Thyroid gland (tissue), 4 donors: ENCODE measurements at places on chromosomes 1 and 21.
A peak's percentile ranks its signal among the peaks of the same experiment; 100 is the strongest.

- no peak for DNase-seq
These were observed 140.8 kb downstream of the FMN2 start for GRCh38 chr1:240232530-240232929.

GRCh38 chr21:32702702-32703101 lies 25.1 kb downstream of the SYNJ1 start:
- no peak for DNase-seq

DNA sequence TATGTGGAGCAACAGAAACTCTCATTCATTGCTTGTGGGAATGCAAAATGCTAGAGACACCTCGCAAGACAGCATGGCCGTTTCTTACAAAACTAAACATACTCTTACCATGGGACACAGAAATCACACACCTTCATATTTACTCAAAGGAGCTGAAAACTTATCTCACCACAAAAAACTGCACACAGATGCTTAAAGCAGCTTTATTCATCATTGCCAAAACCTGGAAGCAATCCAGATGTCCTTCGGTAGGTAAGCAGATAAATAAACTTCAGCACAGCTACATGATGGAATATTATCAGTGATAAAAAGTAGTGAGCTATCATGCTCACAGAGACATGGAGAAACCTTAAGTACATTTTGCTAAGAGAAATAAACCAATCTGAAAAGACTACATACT lies 124.3 kb downstream of the RERE start:
- DNase-seq = no peak

GRCh38 chr1:204417074-204417997 lies 5.7 kb upstream of the PPP1R15B start:
- peak; percentile 64 for DNase-seq

- no peak for DNase-seq
These were observed 324.4 kb downstream of the AJAP1 start for GRCh38 chr1:4978660-4979390.

- peak; percentile 50 for DNase-seq
These were observed 12.5 kb upstream of the ATF3 start for GRCh38 chr1:212595787-212596714.

GRCh38 chr1:70897273-70897672 lies 150.3 kb downstream of the PTGER3 start:
- no peak for DNase-seq

DNA sequence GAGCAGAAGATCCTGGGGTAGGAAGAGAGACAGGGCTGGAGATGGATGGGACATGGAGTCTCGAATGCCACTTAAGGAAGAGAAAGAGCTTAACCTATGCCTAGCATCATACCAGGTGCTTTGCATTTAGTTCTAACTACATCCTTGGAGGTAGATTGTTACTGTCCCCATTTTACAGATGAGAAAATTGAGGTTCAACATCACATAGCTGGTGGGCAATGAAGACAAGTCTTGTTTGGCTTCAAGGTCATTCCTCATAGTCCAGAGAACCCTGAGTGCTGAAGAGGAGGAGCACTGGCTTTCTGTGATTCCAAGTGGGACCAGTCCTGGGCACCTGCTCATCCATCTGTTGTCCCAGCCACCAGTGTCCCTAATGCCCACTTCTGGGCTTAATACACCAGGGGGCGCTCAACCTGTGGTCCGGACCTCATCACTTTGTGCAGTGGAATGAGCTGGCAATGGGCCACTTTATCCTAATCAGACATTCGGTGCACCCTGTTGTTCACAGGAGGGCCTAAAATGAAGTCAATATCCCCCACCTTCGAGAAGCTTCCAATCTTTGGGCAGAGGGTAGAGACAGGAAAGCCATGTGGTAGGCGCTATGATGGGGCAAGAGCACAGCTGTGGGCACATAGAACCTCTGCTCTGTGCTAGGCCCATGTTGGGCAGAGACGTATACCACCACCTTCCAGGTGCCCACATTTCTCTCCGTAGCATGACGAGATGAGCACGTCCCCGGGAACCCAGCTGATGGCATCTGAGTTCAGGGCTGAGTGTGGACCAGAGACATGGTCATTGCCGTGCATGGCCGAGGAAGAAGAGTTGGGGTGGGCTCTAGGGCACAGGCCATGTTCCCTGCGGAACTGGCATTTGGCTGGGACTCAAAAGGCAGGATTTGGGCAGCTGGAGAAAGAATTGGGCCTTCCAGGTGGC lies 9.2 kb downstream of the RPS6KA1 start:
- peak; percentile 31 for DNase-seq

GRCh38 chr21:44892095-44892494 lies 18.6 kb upstream of the PTTG1IP start:
- DNase-seq = no peak

GRCh38 chr1:203197625-203198024 lies 11.1 kb upstream of the CHI3L1 start:
- no peak for DNase-seq

DNA sequence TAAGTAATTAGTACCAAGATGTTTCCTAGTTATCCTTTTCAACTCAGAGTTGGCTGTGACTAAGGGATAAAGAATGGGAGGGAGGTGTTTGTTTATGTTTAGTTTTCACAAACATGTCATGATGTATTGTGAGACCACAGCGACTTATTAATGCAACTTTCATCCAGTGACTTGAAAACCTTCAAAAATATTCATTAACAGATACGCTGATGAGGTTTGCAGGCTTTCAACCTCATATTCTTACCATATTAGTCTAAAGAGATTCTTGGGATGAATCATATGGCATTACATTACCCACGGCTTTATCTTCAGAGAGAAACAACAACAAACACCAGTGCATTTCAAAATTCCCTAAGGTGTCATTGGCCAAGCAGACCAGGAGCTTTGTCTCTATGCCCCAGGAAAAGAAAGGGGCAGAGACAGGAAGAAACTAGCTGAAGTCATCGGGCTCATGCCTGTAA lies 36.4 kb downstream of the PALMD start:
- no peak for DNase-seq

GRCh38 chr1:167789501-167789900 lies 67.7 kb downstream of the MPZL1 start:
- no peak for DNase-seq

DNA sequence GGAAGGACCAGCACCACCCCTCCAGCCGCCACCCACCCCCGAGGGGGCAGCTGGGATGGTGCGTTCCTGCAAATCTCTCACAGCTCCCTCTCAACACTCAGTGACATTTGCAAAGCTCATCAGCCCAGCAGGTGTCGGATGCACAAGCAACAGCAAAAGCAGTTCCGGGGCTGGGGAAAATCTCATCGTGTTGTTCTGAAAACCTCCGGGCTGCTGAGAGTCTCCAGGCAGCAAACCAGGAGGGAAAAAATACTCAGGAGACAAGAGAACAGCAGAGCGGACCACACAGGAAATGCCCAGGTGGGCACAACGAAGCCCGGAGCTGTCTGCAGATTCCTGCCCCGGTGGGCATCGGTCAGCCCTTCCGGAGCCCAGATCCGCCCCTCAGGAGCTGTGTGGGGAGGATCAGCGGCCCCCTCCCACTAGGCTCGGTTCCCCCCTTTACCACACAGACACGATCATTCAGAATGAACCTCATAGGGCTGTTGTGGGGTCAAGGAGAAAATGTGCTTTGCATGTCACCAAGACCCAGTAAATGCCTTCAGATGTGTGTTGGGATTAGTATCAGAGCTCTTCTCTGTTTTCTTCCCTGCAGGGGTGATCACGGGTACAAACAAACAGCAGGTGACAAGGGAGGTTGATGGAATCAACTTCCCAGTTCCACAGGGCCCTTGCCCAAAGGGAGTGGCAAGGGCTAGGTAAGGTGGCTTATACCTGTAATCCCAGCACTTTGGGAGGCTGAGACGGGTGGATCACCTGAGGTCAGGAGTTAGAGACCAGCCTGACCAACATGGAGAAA lies 127.0 kb upstream of the TIAM1 start:
- no peak for DNase-seq

DNA sequence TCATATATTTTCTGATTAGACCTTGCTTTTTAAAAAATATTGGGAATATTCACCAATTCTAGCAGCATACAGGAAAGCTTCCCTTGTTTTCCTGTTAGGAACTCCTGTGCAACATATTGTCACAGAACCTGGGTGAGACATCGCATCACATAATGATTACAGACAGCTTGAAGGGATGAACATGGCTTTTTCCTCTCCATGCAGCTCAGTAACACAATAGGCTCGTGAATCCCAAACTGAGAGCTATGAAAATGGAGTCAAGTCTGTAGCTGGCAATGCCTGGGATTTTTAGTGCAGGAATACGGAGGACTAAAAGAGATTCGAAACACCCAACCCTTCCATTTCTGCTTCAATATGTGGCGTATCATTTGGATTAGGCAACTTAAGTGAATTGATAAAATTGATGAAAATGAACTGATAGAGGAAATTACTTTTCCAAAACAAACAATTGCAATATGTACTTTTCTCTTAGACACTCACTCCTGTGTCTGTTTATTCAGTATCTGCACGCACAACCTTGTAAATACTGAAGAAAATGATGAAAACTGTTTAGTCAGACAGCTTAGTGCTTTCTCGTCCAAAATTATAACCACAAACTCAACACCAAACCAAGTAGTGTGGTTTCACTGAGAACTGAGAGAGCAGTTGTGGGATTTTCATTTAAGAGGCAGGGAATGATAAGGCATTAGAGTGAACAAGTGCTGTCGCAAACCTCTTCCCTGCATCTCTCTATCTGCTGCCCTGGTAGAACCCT lies 250.4 kb downstream of the PTBP2 start:
- no peak for DNase-seq
